ENCODE measurements at places on chromosomes 3 and 15.

DNA sequence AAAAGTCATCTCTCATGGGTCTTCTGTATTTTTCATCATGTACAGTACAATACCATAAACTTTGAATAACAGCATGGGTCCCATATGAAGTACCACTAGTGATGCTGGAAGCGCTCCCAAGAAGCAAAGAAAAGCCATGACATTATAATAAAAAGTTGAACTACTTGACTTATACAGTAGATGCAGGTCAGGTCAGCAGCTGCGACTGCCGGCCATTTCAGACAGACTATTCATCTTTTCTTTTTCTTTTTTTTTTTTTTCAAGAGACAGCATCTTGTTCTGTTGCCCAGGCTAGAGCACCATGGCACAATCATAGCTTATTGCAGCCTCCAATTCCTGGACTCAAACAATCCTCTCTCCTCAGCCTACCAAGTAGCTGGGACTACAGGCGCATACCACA, 10.2 kb downstream of the RAF1 start:
- DNase-seq = no peak

GRCh38 chr15:89175617-89176191, 45.7 kb downstream of the RLBP1 start:
- no peak for DNase-seq

GRCh38 chr3:97712919-97713318, 51.6 kb upstream of the ARL6 start:
- DNase-seq = no peak

DNA sequence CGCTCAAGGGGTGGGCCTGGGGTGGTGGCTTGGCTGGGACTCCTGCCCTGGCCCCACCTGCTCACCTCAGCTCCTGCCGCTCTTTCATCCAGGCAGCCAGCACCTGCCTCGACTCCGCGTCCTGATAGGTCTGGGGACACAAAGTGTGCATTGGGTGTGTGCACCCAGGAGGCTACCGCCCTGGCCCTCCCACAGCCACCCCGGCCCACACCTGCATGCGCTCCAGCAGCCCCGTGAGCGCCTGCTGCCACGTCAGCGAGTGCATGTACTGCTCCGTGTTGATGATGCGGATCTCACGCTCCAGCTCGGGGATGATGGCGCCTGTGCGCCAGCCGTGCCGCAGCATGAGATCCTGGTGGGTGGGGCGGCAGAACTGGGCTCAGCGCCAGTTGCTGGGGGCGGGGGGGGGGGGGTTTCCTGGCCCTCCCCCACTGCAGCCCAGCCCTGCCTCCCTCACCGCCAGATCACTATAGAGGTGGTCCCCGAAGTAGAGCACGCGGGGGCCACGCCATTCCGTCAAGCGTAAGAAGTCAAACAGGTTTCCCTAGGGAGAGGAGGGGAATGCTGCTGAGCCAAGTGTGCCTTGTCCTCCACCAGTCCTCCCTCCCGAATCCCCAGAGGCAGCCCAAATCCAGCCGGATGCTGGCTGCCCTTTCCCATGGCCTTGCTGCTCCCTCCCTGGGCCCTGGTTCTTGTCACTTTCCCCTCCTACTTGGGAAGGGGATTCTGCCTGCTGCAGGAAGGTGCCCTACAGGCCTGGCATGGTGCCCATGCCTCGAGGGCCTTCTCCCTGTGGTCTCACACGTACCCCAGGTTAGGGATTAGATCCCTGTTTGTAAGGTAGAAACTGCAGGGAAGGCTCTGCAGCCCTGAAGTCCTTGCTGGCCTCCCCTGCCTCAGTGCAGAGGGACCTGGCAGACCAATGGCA, 8.6 kb downstream of the NT5DC2 start:
- no peak for DNase-seq

DNA sequence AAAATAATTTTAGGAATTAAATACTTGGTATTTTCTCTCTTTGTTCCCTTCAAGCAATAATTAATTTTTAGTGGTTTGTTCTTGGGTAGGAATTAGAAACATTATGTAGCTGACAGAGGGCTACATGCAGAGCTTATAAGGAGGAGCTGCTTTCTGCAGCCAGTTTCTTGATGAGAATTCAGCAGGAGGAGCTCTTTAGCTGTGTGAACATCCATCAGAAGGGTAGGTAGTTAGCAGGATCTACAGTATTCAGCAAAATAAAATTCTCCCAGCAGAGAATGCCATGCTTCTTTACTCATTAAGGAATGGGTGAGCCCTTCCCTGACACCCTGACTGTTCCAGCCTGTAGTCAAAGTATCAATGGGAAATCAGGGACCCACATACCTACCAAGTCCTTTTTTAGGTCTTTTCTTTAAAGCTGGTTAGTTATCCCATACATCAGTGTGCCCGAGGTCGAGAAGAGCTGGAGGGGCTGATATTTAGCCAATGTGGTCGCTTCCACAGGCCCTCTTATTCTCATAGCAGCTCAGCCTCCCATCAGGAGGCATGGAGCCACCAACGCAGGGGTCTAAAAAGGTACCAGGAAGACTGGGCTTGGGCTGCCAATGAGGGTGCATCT, 54.0 kb downstream of the KCNAB1 start:
- no peak for DNase-seq

GRCh38 chr15:60887139-60887538, 342.0 kb downstream of the RORA start:
- DNase-seq = no peak

DNA sequence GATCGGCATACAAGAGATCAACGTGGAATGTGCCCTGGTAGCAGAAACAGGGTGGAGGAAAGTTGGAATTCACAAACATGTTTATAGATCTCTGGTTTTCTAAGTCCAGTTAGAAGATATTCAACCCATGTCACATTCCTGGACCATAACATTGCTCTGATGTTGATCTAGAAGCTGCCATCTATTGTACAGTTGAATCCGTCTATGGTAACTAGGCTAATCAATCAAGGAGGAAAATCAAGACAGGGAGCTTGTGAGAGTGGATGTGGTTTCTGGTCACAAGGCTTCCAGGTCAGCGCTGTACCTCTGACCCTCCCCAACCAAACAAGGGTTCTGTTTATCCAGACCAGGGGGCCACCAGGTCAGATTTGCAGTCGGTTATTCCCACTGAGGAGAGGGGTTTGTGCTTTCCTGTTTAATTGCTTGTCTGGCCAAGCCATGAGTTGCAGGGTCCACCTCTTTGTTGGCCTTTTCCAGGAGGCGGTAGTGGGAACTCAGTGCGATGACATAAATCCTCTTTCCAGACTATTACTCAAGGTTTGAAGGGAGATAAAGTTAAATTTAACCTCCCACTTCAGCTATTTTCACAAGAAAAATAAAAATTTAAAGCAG, 130.3 kb downstream of the SLCO3A1 start:
- no peak for DNase-seq

DNA sequence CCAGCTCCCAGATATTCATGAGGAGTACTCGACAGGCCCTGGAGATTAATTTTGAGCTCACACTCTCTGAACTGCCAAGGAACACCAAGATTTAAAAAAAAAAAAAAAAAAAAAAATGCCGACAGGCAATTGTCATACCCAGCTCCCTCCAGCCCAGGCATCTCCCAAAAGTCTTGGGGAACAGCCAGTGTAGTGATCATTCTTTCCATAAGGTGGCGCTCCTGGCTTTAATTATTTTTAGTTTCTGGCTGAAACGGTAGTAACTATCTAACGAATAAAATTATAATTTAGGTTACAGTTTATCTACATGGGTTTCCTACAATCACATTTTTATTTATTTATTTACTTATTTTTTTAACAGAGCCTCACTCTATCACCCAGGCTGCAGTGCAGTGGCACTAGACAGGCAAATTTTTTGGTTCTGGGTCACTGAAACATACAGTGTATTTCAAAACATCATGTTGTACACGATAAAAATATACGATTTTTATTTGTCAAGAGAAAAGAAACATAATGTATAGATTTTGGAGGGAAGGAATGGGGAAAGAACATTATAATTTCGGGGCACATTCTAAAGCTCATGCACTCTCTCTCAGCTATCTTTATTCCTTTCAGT, 157.3 kb downstream of the ADAMTS9 start:
- no peak for DNase-seq

- DNase-seq = no peak
These were observed 58.5 kb downstream of the DUT start for GRCh38 chr15:48389691-48390143.

DNA sequence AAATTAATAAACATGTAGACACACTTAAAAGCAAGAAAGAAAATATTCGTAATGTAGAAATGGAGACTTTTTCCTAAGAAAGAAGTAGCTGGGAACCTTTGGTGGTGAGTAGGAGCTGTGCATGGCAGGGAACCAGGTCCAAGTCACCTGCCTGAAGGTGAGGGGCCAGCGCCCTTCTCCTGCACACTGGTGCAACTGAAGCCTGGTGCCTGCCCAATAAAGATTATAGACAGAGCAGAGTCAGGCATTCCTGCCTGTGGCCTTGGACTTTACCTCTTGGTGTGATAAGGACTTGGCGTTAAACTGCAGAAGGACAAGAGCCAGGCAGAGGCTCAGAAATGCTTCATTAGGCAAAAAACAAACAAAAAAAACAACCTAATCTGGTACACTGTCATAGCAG, 14.2 kb downstream of the CFAP91 start:
- no peak for DNase-seq

DNA sequence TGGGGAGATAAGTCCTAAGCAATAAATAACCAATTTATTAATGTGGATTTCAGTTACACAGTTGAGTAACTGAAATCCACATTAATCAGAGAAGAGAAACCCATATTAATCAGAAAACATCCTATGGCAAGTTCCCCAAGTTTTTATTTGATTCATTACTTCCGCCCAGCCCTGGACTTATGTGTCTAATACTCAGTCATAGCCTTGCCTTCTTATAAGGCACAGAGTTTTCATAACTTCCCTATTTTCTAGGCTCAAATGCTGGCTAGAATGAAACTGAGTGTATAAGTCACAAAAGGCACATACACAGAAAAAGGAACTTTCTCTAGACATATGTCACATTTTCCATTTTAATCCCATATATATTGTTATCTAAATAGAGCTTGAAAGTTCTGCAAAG, 28.8 kb downstream of the CD47 start:
- DNase-seq = no peak

DNA sequence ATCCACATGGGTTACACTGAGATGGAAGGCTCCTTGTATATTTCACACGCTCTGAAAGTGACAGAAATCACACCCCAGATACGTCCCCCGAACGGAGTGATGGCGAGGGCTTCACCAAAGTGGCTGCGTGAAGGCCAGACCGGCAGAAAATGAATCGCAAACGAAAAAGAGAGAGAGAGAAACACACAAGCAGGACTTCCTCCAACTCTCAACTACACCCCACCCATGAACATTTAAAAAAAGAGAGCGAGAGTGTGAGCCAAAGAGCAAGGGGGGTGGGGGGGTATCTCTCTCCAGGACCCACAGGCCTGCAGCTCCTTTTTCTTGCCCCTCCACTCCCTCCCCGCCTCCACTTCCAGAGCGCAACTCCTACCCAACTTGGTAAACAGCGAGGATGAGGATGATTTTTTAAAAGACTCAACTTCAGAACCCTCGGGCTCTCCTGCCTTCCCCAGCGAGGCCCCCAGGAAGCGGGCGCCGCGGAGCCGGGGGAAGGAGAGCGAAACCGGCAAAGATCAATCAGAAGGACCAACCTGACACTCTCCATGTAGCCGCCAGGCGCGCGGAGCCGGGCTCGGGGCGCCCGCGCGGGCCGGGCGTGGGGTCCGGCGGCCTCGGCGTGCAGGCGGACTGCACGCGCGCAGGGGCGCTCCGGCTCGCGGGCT, 519.1 kb downstream of the FOXP1 start:
- peak; percentile 33 for DNase-seq

- DNase-seq = no peak
These were observed 14.2 kb downstream of the MEIS2 start for GRCh38 chr15:37086120-37086519.

DNA sequence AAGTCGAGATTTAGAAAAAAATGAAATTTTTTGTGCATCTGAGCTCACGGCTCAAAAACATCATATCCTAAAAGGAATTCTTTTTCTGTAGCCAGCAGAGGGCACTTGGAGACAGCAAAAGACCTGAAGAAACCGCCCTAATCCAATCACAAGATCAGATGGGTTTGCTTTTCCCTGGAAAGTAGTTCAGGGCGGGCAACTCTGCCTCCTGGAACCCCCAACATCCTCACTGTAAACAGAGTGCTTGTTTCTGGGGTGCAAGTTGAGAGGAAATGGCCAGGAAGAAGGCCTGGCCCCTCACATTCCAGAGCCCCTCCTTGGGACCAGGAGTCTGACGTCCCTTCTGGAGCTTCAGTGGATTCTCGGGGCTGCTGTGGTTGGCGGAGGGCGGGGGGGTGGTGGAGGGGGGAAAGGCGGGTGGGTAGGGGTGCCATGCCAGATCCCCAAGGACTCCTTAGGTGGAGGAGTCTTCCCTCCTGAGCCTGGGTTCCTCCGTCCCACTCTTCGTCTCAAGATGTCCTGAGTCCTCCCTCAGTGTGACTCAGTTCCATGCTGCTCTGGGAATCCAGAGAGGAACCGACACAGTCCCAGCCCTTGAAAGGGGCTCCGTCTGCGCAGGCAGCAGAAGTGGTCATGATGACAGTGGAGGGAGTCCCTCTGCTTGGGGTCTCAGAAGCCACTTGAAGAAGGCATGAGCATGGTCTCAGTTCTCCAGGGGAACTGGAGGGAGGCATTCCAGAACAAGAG, 35.9 kb downstream of the CCK start:
- DNase-seq = no peak

DNA sequence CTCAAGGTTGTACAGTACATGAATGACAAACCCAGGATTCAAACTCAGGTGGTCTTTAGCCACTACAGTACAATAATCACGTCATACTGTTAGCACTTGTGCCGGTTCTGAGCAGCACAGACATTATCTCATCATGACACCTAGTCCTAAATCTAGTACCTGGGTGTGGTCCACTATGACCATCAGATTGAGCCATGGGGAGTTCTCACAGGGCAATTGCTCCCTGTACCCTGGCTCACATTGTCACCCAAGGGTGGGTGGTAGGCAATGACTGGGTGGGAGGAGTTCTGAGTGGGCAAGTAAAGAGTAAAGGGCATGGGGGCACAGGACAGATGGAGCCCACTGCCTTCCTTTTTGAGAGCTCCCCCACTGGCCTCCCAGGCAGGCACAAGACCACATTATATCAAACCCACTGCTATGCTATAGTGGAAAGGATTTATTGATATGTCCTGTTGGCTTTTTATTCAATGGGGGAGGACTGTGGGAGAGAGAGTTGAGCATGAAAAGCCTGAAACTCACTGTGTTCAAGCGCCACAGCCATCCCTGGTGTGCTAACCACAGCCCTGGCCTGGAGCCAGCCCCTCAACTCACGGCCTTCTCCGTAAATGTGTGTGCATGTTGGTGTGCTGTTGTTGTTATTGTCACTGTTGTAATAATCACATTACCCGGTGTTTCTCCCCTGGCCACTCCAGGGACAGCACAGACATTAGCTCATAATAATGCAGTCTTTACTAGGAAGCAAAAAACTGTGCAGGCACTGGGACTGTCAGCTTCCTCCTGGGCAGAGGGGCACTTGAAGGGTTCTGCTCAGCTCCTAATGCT, 27.3 kb downstream of the ADCY5 start:
- no peak for DNase-seq
